Renal cortex interstitium (tissue), 15 donors: ENCODE measurements at places on chromosomes 7 and 10. TPM values are rescaled to one million over a fixed set of nuclear protein-coding genes. Genes with fewer than 3 reads are reported as not detected.

GRCh38 chr7:54330216-54330800, 211.9 kb upstream of the VSTM2A start:
- DNase-seq = no peak

The CUBN gene
- 200 TPM for polyA plus RNA-seq

- no peak for DNase-seq
These were observed 11.4 kb downstream of the DAGLB start for GRCh38 chr7:6436385-6436685.

DNA sequence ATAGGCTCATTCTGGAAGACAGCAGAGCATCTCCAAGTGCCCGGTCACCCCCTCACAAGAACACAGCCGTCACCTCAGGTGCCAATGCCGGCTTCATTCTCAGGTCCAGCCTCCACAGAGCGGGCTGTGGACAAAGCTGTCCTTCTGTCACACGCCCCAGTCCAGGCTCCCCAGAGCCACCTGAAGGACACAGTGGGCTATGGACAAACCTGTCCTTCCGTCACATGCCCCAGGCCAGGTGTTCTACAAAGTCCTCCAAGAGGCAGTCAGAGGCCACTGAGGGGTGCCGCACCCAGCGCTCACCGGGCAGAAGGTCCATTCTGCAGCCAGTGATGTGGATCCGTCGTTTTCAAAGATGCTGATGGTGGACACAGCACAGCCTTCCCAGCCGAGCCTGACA, 173.2 kb upstream of the PPP2R2D start:
- DNase-seq = no peak

The RAMP3 gene
- 9.5 TPM for polyA plus RNA-seq

The KIAA1217 gene
- polyA plus RNA-seq = 112 TPM

The RELN gene
- 9.3 TPM for polyA plus RNA-seq

GRCh38 chr10:14751014-14751896, 23.4 kb downstream of the FAM107B start:
- no peak for DNase-seq

- no peak for DNase-seq
These were observed 27.6 kb downstream of the UNCX start for GRCh38 chr7:1260244-1260635.

DNA sequence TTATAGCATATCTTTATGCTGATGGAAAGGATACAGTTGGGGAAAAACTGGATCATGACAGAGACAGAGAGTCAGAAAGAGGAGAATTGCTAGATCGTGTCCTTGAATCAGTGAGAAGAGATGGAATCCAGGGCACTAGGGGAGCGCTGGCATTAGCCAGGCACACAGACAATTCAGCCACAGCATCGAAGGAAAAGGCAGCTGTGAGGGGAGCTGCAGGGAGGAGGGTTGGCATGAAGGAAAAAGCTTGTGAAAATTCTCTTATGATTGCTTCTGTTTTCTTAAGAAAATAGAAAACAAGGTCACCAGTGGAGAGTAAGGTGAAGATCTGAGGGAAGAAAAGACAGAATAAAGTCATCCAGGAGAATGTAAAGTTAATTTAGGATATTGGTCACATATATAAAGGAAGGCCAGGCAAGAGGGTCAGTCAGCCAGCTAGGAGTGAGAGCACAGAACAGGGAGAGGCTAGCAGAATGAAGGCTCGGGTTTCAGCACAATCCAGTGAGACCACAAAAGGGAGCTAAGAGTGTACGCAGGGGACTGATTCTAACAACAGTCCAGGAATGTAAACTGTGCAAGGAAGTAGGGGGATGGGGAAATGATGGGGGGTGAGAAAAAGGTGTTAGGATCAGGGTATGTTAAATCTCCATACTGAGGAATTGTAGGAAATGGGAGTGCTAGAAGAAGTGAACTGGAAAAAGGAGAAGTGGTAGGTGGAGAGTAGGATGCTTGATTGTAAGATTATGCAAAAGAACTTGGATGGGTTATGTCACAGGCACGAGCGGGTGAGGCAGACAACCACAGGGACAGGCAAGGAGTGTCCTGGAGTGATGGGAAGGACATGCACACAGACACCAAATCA, 112.0 kb downstream of the RNF32 start:
- no peak for DNase-seq

GRCh38 chr10:88110822-88111221, 247.4 kb downstream of the PTEN start:
- no peak for DNase-seq

The PAX4 gene
- polyA plus RNA-seq = not detected

The OTUD1 gene
- polyA plus RNA-seq = 22.1 TPM

DNA sequence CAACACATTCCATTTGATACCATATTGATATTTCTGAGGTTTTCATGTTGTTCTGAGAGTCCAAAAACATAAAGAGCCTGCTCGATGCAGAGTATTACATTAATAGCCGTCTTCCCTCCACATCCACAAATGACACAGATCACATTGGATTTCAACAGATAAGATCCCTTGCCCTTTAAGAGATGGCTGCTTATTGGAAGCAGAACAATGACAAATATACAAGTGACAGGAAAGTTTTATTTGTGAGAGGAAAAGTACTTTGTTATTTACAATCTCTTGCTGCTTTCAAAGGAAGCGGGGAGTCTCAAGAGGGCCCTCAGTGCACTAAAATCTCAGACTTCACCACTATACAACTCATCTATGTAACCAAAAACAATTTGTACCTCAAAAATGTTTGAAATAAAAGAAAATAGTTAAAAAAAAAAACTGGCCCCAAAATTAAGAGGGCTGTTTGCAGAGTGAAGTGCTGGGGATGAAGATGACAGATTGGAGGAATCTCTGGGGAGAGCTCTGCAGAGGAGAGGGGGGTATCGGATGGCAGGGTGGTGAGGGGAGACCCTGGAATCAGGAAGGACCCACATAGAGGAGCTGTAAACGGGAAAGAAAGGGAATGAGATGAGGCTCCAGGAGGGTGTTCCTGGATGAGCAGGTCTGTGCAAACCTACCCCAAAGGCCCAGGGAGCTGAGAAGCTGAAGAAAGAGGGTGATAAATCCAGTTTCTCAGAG, 42.5 kb upstream of the ZNF438 start:
- no peak for DNase-seq

DNA sequence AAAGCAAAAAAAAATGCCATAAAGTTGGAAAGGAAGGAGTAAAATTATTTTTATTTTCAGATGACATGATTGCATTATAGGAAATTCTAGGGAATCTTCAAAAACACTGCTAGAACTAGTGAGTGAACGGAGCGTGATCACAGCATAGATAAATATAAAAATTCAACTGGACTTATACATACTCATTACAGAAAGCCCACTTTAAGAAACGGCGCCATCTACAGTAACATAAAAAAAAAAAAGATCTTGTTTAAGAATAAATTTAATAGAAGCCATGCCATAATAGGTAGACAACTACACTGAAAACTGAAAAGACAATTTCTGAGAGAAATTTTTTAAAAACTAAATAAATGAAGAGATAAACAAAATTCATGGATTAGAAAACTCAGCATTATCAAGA, 623.1 kb upstream of the MGMT start:
- DNase-seq = no peak

- DNase-seq = peak; percentile 50
These were observed 293.9 kb downstream of the CCDC3 start for GRCh38 chr10:12707461-12708185.

The TAS2R60 gene
- not detected for polyA plus RNA-seq

- DNase-seq = no peak
These were observed 233.2 kb downstream of the SORCS1 start for GRCh38 chr10:106931159-106931852.
